ENCODE measurements at places on chromosomes 16 and 17.

- no peak for DNase-seq
These were observed 39.9 kb upstream of the CCDC182 start for GRCh38 chr17:57785022-57785421.

DNA sequence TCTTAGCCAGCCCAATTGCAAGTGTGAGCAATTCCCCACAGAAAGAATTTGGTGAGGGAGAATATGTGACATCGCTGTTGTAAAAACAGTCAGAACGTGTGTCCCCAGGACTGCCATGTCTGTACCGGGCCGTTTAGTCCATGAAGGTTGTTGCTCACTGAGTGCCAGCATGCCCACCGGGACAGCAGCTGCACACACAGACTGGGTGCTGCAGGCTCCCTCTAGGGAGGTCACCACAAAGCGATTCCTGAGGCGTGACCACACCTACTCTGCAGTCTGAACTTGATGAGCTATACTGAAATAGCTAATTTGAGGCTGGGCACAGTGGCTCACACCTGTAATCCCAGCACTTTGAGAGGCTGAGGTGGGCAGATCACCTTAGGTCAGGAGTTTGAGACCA lies 44.1 kb upstream of the ADORA2B start:
- DNase-seq, result no peak

GRCh38 chr16:57118461-57119084 lies 26.2 kb downstream of the CPNE2 start:
- DNase-seq, result no peak

GRCh38 chr16:78513838-78514237 lies 414.4 kb downstream of the WWOX start:
- no peak for DNase-seq

DNA sequence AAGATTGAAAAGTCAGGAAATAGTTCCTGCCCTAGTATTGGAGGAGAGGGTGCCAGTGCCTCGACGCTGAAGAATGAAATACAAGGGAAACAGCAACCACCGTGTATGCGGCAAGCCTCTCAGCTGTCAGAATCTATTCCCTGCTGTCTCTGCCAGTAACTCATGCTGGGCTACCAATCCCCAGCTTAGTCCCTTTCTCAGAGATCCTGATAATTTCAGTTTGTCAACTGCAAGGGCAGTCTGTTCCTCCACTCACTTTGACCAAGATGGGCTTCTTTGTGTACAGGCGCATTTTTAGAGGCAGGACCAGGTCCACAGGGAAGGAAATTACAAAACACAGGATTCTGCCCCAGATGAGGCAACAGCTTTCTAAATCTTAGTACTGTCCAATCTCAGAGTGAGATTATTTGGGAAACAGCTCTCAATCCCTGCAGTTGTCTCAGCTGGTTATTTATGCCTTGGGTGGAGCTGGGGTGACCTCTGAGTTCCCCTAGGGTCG lies 1.3 kb downstream of the NQO1 start:
- no peak for DNase-seq

- no peak for DNase-seq
These were observed 22.6 kb upstream of the CACNG4 start for GRCh38 chr17:66941773-66942450.

GRCh38 chr17:79201536-79202227 lies 127.1 kb downstream of the ENGASE start:
- no peak for DNase-seq

DNA sequence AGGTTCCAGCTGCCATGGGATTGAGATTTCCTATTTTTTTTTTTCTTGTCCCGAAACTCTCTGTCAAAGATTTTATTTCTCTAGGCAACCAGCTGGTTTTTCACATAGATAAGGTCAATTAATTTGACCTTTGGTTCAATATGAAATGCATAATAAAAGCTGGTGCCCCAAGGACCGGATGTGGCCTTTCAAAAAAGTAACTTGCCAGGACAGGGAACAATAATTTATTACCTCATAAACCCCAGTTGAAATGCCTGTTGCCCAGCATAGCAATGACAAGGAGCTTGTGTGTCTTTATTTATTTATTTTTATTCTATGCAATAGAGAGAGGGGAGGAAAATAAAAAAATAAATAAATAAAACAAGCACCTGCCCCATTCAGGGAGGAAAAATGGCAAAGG lies 472.7 kb downstream of the KCNJ2 start:
- DNase-seq, result no peak

DNA sequence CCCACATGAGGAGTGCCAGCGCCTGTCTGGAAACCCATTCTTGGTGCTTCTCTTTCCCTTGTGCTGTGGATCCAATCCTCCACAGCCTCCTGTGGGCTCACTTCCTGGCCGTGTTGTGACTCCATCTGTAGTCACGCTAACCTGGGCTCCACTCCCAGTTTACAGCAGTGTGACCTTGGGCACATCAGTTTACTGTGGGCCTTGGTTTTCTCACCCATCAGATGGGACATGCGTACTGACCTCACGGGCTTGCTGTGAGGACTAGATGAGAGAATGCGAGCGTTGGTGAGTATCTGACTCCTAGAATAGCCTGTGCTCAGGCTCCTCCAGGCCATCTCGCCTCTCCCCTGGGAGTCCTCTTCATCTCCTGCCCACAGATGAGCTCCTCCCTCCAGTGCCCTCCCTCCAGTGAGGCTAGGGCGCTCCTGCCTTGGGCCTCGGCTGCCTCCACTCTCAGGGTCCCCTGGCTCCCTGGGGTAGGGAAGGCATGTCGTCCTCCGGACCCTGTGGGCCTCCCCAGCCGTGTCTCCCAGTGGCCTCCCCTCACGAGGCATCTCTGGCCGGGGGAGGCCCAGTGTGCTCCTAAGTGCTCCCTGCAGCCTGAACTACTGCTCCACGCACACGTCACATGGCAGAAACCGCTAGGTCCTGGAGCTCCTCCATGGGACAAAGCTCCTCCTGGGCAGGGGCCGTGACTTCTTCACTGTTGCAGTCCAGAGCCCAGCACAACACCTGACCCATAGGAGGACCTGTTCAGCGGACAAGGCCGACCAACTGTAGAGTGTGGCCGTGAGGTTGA lies 5.2 kb upstream of the FOXJ1 start:
- DNase-seq, result no peak

GRCh38 chr16:4426021-4426684 lies 485 bp downstream of the DNAJA3 start:
- no peak for DNase-seq

- no peak for DNase-seq
These were observed 57.7 kb upstream of the SLC25A19 start for GRCh38 chr17:75346906-75347305.

GRCh38 chr17:58319173-58320162 lies 9.1 kb downstream of the TSPOAP1 start:
- DNase-seq, result no peak

GRCh38 chr17:693791-694638 lies 20.6 kb downstream of the VPS53 start:
- DNase-seq, result no peak

DNA sequence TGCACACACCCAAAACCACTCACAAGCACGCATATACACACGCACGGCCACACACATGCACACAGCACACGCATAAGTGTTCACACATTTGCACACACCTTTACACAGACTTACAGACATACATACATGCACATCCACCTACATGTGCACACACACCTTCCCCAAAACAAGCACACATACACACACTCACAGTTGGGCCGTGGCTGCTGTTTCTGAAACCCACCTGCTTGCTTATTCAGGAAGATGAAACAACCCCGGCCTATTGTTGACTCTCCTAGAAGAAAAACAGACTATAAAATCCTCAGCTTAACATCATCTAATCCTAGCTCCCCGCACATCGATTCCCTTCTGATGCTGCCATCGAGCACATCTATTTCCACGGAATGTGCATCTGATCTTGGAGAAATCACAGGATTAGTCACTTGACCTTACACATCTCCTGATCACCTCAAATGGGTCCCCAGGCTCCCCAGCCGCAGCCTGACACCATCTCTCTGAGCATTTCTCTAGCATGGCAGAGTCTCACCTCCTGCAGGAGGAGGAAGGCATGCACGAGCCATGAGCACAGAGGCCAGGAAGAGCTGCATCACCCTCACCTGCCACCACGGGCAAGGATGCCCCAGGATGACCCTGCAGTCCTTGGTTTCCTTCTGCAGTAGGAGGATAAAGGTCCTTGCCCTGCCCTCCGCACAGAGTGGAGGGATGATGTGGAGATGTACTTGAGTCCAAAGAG lies 105.8 kb upstream of the CDH5 start:
- DNase-seq, result no peak
